Naive thymus-derived CD4-positive, alpha-beta T cell (primary cell): ENCODE measurements at places on chromosomes 3 and 15.
A peak's percentile ranks its signal among the peaks of the same experiment; 100 is the strongest.

- no peak for DNase-seq
Measured at GRCh38 chr3:70736009-70736408, 423.6 kb upstream of the MDFIC2 start.

DNA sequence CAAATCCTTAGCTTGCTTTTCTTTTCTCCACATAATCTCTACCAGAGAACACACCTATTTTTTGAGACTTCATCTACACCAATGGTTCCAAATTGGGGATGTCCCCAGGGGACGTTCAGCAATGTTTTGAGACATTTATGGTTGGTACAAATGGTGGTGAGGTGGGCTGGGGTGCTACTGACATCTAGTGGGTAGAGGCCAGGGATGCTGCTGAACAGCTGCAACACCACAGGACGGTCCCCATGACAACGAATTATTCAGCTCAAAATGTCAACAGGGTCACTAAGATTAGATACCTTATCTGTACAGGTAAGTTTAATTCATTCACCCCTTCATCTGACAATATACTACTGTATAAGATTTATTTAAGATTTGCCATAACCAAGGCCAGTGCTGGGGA, 14.4 kb downstream of the GK5 start:
- no peak for DNase-seq

DNA sequence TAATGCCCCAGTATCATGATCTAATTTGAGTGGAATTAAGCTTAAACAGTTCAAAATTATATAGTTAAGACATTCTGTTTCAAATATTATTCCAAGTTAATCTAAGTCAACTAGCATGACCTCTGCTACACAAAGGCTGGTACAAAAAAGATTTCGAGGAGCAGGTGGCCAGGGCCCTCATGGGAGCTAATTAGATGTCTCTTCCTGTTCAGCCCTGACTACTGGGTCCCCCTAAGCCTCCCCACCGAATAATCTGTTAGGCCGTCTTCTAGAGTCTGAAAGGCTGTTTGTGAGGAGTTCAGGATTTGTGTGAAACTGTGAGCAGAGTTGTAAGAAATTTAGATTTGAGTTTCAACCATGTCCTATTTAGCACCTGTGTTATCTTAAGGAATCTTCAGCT, 75.4 kb downstream of the PPM1L start:
- DNase-seq: no peak

DNA sequence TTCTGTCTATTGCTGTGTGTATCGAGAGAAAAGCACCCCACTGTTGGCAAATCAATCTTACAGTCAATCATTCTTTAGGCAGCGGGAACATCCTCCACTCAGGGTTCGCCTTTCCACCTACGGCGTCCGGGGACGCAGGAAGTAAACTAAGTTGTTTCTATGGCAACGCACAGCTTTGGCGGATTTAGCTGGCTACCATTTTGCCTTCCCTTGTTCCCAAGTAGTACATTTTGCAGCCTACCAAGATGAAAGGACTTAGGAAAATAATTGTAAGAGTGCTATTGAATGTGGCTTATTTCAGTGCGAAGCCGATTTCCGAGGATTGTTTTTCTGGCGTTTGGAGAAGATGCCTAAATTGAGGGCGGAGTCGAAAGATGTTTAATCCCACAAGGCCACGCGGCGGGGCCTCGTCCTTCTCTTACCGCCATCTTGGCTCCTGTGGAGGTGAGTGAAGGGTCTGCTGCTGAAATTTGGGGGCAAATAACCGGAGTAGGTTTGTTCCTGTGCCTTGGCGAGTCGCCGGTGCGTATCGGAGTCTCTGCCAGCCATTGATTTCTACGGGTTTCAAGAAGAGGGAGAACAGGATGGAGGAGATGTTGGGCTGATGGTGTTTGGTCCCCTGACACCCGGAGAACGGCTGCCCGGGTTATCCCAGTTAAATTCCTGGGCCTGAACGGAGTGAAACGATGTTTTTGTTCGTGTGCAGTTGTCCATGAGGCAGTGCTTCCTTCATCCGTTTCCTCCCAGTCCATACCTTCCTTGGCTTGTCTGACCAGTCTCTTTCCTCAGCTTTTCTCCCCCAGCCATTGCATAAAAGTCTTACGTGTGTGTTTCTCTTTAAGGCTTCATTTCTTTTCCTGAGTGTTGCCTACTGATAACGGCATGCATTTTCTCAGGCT, at the start of gene RPL35A:
Gene RPL35A, plus strand, starts transcription at position 413 of the 899 bp plus-strand sequence. CDS start 778 bp downstream, outside the sequence.
- DNase-seq: peak; percentile 94

GRCh38 chr3:58492494-58492905, 604 bp downstream of the KCTD6 start:
- DNase-seq: peak; percentile 23

- DNase-seq: no peak
Measured at GRCh38 chr3:33071946-33072345, 25.0 kb downstream of the GLB1 start.

GRCh38 chr3:38603731-38604131, 45.8 kb downstream of the SCN5A start:
- no peak for DNase-seq

DNA sequence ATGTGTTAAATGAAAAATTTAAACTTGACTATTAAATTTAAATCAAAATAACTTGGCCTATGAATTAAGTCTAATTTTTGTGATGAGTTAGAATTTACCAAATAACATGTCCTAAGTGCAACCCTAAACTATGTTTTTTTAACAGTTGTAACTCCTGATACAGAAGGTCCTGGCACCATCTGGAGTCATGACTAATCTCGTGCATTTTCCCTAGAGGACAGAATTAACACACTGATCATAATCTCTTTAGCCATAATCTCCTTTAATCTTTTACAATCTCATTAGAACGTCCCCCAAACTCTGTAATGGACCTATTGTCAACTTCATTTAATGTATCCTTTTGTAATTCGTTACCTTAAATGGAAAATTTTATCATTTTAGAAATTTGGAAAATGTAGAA, 100.6 kb downstream of the SUCNR1 start:
- no peak for DNase-seq

- no peak for DNase-seq
Measured at GRCh38 chr15:66752078-66752477, 50.0 kb downstream of the SMAD6 start.

DNA sequence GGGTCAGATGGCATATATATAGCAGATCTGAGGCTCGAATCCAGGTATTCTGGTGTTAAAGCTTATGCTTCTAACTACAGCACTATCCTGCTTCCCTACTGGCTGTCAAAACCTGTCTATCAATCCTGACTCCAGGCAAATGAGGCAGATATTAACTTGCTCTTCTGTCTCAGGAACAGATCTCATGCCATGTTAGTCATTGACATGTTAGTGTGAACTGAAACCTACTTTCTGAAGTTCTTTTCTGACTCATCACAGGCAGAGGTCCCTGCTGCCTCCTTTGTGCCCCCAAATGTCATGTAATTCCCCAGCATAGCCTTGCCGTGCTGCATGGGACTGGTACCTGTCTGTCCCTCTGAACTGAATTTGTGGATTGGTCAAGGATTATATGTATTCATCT, 125.0 kb upstream of the SMAD3 start:
- DNase-seq: no peak

GRCh38 chr15:79966634-79967297, 4.2 kb downstream of the BCL2A1 start:
- no peak for DNase-seq

GRCh38 chr15:72916897-72917296, 133.3 kb upstream of the ADPGK start:
- DNase-seq: no peak

DNA sequence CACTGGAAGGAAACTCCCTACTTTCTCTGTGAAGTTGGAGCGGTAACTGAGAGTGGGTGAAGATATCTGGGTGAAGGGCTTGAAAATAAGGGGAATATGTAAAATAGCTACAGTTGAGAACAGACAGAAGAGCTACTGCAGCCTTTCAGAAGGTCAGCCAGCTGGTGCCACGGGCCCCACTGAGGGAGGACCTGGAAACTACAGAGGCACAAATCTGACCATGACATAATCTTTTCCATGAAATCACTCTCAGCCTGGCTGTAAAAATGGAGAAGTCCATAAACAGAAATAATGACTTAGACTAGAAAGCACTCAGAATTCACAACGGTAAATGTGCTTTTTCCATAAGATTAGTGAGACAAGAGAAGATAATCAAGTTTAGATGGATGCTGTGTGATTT, 46.4 kb downstream of the ST3GAL6 start:
- DNase-seq: no peak

- no peak for DNase-seq
Measured at GRCh38 chr3:16839271-16840100, 45.3 kb upstream of the PLCL2 start.

GRCh38 chr15:92902737-92903593, 2.8 kb downstream of the CHD2 start:
- no peak for DNase-seq

- DNase-seq: peak; percentile 11
Measured at GRCh38 chr3:34683851-34684250, 885.4 kb downstream of the PDCD6IP start.

DNA sequence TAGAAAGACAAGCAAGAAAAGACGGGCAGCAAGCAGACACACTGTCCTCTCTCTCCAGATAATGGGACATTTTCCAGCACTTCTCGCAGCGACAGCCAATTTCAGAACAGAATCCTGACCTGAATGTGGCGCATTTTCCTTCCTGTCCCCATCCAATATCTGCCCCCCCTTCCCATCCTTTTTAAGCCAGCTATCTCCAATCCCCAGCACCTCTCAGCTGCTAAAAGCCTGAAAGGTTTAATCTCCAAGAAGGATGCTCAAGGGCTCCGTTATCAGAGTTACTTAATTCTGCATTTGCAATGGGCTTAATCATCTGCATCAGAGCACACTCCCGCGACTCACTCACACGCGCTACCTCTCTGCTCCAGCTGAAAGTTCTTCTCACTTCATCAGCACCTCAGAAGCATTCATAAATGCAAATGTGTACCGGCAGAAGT, 50.5 kb downstream of the SRGAP3 start:
- no peak for DNase-seq

GRCh38 chr3:143963946-143964345, 7.7 kb upstream of the DIPK2A start:
- DNase-seq: no peak

GRCh38 chr3:105495021-105495420, 128.3 kb downstream of the ALCAM start:
- no peak for DNase-seq

GRCh38 chr15:48946074-48946839, 17.5 kb downstream of the SHC4 start:
- DNase-seq: no peak

DNA sequence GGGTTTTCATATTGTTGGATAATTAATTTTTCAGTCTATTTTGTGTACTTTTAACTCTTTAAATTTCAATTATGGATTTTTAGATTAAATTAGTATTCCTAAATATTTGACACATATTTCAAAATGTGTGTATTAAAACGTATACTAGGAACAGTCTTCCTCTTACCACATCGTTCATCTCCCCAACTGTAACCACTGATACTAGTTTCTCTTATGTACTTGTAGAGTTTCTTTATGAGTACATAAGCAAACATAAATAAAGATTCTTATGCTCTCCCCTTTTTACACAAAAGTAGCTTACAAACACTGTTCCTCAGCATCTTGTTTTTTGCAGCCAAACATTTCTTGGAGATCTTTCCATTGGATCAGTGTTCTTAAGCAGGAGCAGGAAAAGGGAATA, 45.9 kb downstream of the CMSS1 start:
- no peak for DNase-seq

DNA sequence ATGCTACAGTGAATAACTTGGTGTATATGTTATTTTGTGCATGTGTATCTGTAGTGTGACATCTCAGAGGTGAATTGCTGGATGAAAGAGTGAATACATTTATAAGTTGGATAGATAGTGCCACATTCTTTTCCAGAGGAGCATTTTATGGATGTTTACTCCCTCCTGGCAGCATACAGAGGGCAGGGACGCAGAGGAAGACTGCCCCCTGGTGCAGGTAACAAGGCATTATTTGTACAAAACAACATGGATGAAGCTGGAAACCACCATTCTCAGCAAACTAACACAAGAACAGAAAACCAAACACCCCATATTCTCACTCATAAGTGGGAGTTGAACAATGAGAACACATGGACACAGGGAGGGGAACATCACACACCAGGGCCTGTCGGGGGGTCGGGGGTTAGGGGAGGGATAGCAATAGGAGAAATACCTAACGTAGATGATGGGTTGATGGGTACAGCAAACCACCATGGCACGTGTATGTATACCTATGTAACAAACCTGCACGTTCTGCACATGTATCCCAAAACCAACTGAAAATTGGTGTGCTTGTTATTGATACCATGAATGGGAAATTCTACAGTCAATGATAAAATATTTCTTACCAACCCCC, 57.9 kb upstream of the CTXND1 start:
- DNase-seq: no peak

DNA sequence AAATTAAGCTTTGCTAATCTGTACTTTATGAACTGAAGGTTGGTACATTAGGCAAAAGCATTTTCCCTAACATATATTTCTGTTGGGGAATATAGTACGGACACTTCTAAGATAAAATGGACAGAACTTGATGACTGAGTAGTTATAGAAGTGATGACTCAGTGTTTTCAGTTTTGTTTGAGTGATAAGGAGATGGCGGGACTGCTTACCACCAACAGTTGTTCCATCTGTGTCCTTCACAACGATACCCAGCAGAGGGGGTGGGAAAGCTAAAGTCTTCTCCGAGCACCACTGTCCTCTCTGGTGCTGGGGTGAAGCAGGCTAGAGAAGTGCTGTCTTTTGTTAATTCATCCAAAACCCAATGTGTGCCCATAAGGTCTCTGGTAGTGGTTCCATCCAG, 195.8 kb downstream of the CD47 start:
- no peak for DNase-seq

GRCh38 chr3:78139166-78139565, 1099.3 kb downstream of the ROBO2 start:
- no peak for DNase-seq

DNA sequence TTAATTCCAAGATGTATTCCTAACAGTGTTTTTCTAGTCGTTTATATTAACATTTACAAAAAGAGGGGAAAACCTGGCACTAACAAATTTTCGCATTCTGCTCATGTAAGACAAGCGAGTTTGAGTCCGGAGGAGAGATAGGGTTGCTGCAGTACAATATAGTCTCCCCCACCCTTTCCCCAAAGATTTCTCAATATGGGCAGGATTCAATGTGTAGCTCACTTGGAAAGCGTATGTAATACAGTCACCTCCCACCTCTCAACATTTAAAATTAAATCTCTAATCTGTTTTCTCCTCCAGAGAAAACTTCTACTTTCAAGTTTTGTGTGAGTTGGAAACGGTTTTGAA, 57.9 kb downstream of the CMSS1 start:
- DNase-seq: no peak

DNA sequence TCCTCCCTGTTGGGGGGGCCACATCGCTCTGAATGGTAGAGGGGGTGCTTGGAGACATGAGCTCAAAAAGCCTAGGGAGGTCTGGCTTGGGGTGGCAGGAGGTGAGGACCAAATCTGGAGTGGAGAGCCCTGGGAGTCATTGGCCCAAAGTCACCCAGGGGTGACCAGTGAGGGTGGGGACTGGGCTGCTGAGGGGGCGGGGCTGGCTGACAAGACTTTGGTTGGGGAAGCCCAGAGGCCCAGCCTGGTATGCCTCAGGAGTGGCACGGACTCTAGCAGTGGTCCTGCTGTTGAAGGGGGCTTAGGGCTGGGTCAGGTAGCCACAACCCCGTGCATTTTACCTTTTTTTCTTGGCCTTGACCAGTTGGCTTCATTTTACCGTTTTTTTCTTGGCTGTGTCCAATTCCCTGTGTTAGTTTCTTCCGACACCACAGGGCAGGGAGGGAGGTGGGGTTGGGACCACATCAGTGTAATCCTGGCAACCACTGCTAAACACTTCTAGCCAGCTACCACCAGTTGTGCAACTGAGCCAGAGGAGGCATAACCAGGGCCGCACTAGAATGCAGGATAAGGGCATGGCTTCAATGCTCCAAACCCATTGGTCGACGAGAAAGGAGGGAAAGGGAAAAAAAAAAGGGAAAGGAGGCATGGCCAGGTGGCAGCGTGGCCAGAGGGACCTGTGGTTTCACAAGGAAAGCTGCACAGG, 105.3 kb upstream of the C2CD4B start:
- DNase-seq: no peak
